Progenitor cell of endocrine pancreas (in vitro differentiated cells): ENCODE measurements at places on chromosomes 5 and 9. TPM values are rescaled to one million over a fixed set of nuclear protein-coding genes. Genes with fewer than 3 reads are reported as not detected.

The CAMK2A gene
- not detected in 2 replicates for total RNA-seq

DNA sequence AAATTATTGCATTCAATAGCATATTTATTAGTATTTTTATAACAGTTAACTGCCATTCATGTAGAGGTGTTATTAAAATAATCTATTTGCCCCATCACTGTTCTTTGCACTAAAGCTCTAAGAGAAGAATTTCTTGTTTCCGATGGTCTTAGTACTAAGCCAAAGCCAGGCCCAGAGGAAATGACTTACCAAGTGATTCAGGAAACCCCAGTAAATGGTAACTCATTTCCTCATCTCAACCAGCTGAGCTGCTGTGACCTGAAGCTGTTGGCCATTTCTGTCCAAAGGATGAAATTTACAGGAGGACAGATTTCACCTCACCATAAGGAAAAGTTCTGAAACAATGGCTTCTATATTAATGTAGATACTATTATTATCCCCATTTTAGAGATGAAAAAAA is 117.0 kb downstream of the PIK3R1 start:
- H3K27me3 ChIP-seq = no peaks in the 10 kb centered on the region
- H3K4me1 ChIP-seq = peaks cover 11% of the 10 kb centered on the region
- no peak overlapping the region for H3K27ac ChIP-seq
- no peak overlapping the region for H3K4me3 ChIP-seq
- no peaks in the 10 kb centered on the region for H3K36me3 ChIP-seq
- DNase-seq = no peak

DNA sequence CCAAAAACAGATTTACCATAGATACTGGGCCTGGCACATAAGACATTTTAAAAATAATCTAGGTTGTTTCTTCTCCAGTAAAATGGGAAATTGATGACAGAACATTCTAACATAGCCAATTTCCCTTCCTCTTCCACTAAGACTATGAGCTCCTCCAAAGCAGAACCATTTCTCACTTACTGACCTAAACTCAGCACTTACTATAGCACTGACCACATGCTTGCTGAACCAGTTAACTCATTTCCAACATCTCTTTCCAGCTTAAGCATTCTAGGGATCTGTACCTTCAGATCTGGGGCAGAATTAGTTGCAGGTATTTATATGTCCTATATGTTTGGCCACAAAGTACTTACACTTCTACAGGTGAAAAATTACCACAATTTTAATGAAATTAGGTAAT is 58.9 kb downstream of the TTC39B start:
- H3K36me3 ChIP-seq = no peaks in the 10 kb centered on the region
- no peak overlapping the region for H3K4me3 ChIP-seq

GRCh38 chr5:140337880-140338279 is 8.5 kb downstream of the HBEGF start:
- H3K4me3 ChIP-seq = no peak overlapping the region
- no peak overlapping the region for H3K27ac ChIP-seq
- no peak for DNase-seq
- H3K4me1 ChIP-seq = no peaks in the 10 kb centered on the region

DNA sequence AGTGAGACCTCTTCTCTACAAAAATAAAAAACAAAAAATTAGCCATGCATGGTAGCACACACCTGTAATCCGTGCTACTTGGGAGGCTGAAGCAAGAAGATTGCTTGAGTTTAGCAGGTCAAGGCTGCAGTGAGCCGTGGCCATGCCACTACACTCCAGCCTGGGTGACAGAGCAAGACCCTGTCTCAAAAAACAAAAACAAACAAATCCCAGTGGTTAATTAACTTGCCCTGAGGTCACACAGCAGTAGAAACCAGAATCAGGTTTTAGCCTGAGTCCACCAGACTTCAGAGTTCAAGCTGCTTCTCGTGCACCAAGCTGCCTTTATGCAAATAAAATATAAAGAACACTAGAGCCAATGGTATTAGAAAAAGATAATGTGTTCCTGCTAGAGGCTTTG is 169.7 kb downstream of the GOLPH3 start:
- no peak overlapping the region for H3K27ac ChIP-seq
- H3K4me3 ChIP-seq = no peak overlapping the region
- no peak for DNase-seq
- H3K27me3 ChIP-seq = no peaks in the 10 kb centered on the region

The FREM1 gene
- 11.4 and 13.2 TPM in 2 replicates for total RNA-seq

The PCA3 gene
- total RNA-seq = 0.22 and 0.31 TPM in 2 replicates
